Activated T-helper 1 cell treated with anti-CD3 and anti-CD28 coated beads, Interleukin-2, amount 50 U/mL, for 16 hours (primary cell): ENCODE measurements at places on chromosomes 2 and 18.

- no peak for DNase-seq
Measured at GRCh38 chr18:486929-487740, 13.4 kb downstream of the COLEC12 start.

- DNase-seq: no peak
Measured at GRCh38 chr2:160484859-160485520, 8.6 kb downstream of the RBMS1 start.

GRCh38 chr2:207290833-207291624 lies 125.3 kb upstream of the KLF7 start:
- no peak for DNase-seq

GRCh38 chr2:69998761-69999160 lies 37.3 kb upstream of the ASPRV1 start:
- DNase-seq: no peak

GRCh38 chr18:46624127-46624526 lies 32.9 kb downstream of the LOXHD1 start:
- DNase-seq: no peak

DNA sequence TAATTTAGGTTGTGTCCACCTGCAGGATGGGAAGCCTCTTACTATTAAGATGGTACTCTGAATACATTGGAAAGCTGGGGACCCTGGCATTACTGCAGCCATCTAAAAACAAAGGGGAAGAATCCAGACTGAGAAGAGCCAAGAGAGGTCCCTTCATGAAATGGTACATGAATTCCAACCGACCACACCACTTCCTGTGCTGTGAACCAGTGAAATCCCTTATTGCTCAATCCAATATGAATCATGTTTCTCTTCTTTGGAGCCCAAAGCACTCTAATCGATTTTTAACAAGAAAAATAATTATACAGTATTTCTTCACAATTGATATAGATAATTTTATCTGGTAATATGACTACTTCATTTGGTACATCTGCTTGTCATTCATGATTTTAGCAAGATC lies 479.7 kb upstream of the RAB6C start:
- no peak for DNase-seq

GRCh38 chr2:70525032-70525431 lies 28.6 kb downstream of the TGFA start:
- DNase-seq: no peak
